Activated CD8-positive, alpha-beta memory T cell treated with anti-CD3 and anti-CD28 coated beads for 1 hour (primary cell): ENCODE measurements at places on chromosomes 3 and 15.

GRCh38 chr3:167851749-167852148, 116.2 kb downstream of the SERPINI1 start:
- no peak for DNase-seq

DNA sequence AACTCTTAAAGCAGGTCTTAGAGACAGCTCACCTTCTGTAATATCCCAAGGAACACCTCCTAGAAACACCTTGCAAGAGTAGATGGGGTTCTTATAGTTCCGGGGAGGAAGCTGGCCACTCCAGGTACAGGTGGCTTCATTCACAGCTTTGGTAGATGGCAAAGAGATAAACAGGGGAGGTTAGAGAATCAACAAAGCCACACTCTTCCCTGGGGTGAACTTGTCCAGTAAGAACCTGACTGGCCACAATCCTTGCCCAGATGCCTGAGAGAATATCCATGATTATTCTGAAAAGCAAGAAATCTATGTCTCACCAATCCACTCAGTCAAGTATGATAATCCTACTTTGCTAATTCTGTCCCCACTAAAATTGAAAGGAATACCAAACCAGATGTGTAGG, 13.6 kb upstream of the RPS17 start:
- no peak for DNase-seq

- DNase-seq, result no peak
Measured at GRCh38 chr15:89680282-89680873, 1.2 kb upstream of the PLIN1 start.

- no peak for DNase-seq
Measured at GRCh38 chr3:99789011-99789721, 28.5 kb upstream of the CMSS1 start.

GRCh38 chr15:76439542-76439941, 103.0 kb downstream of the ISL2 start:
- DNase-seq, result no peak

DNA sequence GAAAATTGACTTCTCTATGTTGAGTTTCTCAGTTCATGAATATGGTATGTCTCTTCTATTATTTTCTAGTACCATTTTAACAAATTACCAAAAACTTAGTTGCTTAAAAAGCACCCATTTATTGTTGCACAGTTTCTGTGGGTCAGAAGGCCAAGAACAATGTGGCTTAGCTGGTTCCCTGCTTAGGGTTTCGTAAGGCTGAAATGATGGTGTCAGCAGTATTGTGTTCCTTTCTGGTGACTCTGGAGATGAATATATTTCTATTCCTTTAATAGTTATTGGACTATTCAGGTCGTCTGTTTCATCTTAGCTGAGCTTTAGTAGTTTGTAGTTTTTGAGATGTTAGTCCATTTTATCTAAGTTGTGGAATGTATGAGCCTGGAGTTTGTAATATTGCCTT, 44.9 kb downstream of the IL1RAP start:
- DNase-seq, result no peak

GRCh38 chr3:124113485-124113884, 121.6 kb upstream of the ROPN1 start:
- no peak for DNase-seq

DNA sequence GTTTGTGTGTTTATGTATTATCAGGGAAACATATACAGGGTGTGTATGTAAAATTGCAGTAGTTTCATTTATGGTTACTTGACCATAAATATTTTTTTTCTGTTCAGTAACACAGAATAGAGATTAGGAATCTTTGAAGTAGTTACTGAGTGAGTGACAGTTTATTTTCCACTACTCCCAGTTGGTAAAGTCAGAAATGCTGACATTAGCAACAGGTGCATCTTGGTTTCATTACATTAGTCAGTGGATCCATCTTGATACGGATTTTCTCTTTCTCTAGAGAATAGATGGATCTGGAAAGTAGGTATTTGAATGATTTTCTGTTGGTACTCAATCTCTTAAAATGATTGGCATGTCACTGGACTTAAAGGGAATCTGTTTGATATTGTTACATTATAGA, 6.0 kb downstream of the UBE2E2 start:
- DNase-seq, result no peak
